ENCODE measurements at places on chromosomes 3 and 15. TPM values are rescaled to one million over a fixed set of nuclear protein-coding genes. Genes with fewer than 3 reads are reported as not detected.

FAM240A gene
- total RNA-seq: not detected

SAXO2 gene
- 4.3 TPM for total RNA-seq

KBTBD13 gene
- total RNA-seq: 0.09 TPM

SLC24A5 gene
- not detected for total RNA-seq

LARP6 gene
- total RNA-seq: 27.3 TPM

SLC22A14 gene
- total RNA-seq: 0.20 TPM

HCLS1 gene
- 2.9 TPM for total RNA-seq

NXPE3 gene
- total RNA-seq: 12.7 TPM

SKOR1 gene
- total RNA-seq: 1.1 TPM

NAALADL2 gene
- 27.9 TPM for total RNA-seq

LIPH gene
- 0.18 TPM for total RNA-seq

CGNL1 gene
- 36.4 TPM for total RNA-seq

SEMA3G gene
- 0.66 TPM for total RNA-seq

SOX14 gene
- total RNA-seq: 0.44 TPM

AGTR1 gene
- 0.34 TPM for total RNA-seq
